ENCODE measurements at places on chromosomes 16 and 17. TPM values are rescaled to one million over a fixed set of nuclear protein-coding genes. Genes with fewer than 3 reads are reported as not detected.
A peak's percentile ranks its signal among the peaks of the same experiment; 100 is the strongest.

- no peak within 1 kb of the TSS for H3K27ac ChIP-seq
- no peaks in the 10 kb centered on the region for H3K4me1 ChIP-seq
- DNase-seq, result peak; percentile 75
- H3K4me3 ChIP-seq, result peak within 1 kb of the TSS; percentile 66
- peaks cover 6% of the 10 kb centered on the region for H3K27me3 ChIP-seq
These were observed at the start of gene VAT1L for GRCh38 chr16:77788181-77789084. VAT1L (plus strand) TSS chr16:77788564; CDS start chr16:77788683, 119 bp downstream.

- H3K36me3 ChIP-seq, result peaks cover 6% of the 10 kb centered on the region
- H3K4me3 ChIP-seq, result peak within 1 kb of the TSS; percentile 67
- DNase-seq, result peak; percentile 63
- H3K27me3 ChIP-seq, result no peaks in the 10 kb centered on the region
These were observed at the start of gene PLEKHG4 for GRCh38 chr16:67279296-67280089. PLEKHG4 (plus strand) TSS chr16:67279532; CDS start chr16:67280045, 513 bp downstream.

GRCh38 chr16:79372503-79373184 lies 227.9 kb downstream of the MAF start:
- H3K4me1 ChIP-seq, result no peaks in the 10 kb centered on the region
- no peak overlapping the region for H3K4me3 ChIP-seq
- peak; percentile 61 for DNase-seq
- no peak overlapping the region for H3K27ac ChIP-seq

- no peaks in the 10 kb centered on the region for H3K36me3 ChIP-seq
- no peaks in the 10 kb centered on the region for H3K27me3 ChIP-seq
- peaks cover 7% of the 10 kb centered on the region for H3K4me1 ChIP-seq
- no peak for DNase-seq
- no peak overlapping the region for H3K4me3 ChIP-seq
- H3K27ac ChIP-seq, result no peak overlapping the region
These were observed 58.7 kb downstream of the HSD17B2 start for GRCh38 chr16:82093666-82094300.

The SPAG5 gene
- 13.7 TPM for total RNA-seq

The GGT6 gene
- total RNA-seq, result not detected

Measured in fibroblast of lung (primary cell).